Upper lobe of right lung (tissue), 1 donor: ENCODE measurements at places on chromosomes 16 and 17. TPM values are rescaled to one million over a fixed set of nuclear protein-coding genes. Genes with fewer than 3 reads are reported as not detected.

OR4D1 gene
- total RNA-seq: not detected

ARRB2 gene
- 131 TPM for total RNA-seq

MYLK3 gene
- total RNA-seq: 0.43 TPM

TPSB2 gene
- total RNA-seq: 181 TPM

HS3ST4 gene
- total RNA-seq: 0.32 TPM

KIAA0753 gene
- 18.3 TPM for total RNA-seq

DNA sequence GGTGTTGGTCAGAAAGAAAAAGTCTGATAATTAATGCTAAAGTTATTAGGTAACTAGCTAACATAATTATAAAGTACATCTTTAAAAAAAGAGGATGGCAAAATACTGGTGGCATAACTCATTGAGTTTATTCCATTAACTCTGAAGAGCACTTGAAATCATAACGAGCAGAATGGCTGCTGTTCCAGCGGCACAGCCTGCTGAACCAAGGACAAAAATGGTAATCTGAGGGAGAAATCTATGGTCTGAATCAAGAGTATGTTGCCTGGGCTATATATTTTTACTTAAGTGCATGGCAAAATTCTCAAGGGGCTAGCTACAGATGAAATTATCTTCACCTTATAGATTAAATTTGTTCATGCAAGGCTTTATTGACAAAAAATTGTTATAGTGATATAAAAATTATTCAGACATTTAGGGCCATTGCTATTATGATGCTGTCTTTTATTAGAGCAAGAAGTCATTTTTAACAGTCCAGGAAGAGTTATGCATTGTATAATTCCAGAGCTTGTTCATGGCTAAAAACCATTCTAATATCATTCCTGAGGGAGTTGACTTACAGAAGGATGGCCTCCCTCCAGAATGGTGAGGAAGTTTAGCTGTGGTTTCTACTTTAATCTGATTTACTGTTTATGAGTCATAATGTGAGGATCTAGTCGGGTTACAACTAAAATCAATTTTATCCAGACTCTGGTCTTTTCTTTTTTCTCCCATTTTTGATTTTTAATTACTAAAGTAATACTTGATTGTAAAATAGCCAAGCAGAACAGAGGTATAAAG is 41.4 kb upstream of the ANKFN1 start:
- H3K4me1 ChIP-seq: no peaks in the 10 kb centered on the region
- no peak overlapping the region for H3K27ac ChIP-seq
- no peaks in the 10 kb centered on the region for H3K36me3 ChIP-seq
- no peak overlapping the region for H3K4me3 ChIP-seq
- DNase-seq: no peak
- H3K27me3 ChIP-seq: no peaks in the 10 kb centered on the region

DNA sequence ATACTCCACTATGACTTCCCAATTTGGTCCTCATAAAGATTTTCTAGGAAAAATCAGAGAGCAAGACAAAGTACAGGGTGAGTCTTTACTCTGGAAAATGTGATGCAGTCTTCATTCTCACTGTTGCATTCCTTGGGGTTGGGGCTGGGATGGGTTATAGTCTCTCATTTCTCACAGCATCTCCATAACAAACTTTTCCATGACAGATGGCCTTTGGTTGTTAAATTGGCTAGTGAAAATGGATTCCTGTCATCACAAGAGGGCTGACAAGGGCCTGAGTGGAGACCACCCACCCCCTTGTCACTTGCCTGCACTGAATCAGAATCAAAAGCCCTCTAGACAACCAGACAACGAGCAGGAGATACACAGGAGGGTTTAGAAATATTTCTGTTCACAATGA is 174.6 kb downstream of the AATF start:
- no peak for DNase-seq
- no peaks in the 10 kb centered on the region for H3K27me3 ChIP-seq
- H3K27ac ChIP-seq: no peak overlapping the region
- H3K4me1 ChIP-seq: no peaks in the 10 kb centered on the region
- peaks cover 42% of the 10 kb centered on the region for H3K36me3 ChIP-seq
- H3K4me3 ChIP-seq: no peak overlapping the region

- peak overlapping the region; percentile 58 for H3K27ac ChIP-seq
- DNase-seq: peak; percentile 68
- peaks cover 53% of the 10 kb centered on the region for H3K4me1 ChIP-seq
- peaks cover 11% of the 10 kb centered on the region for H3K36me3 ChIP-seq
Observed at GRCh38 chr16:28534542-28535373, 4.0 kb downstream of the NUPR1 start.

- peak overlapping the region; percentile 86 for H3K27ac ChIP-seq
- peaks cover 4% of the 10 kb centered on the region for H3K36me3 ChIP-seq
- H3K4me3 ChIP-seq: peak overlapping the region; percentile 62
- no peak for DNase-seq
Observed at GRCh38 chr16:86509759-86510464, 415 bp upstream of the FOXF1 start.

GRCh38 chr16:16992975-16993765 is 477.6 kb downstream of the XYLT1 start:
- H3K4me1 ChIP-seq: no peaks in the 10 kb centered on the region
- H3K36me3 ChIP-seq: no peaks in the 10 kb centered on the region
- H3K4me3 ChIP-seq: no peak overlapping the region

GRCh38 chr16:75028544-75029135 is 29.8 kb downstream of the ZNRF1 start:
- peaks cover 32% of the 10 kb centered on the region for H3K4me1 ChIP-seq
- H3K36me3 ChIP-seq: no peaks in the 10 kb centered on the region
- H3K4me3 ChIP-seq: no peak overlapping the region
- no peak overlapping the region for H3K27ac ChIP-seq
- no peaks in the 10 kb centered on the region for H3K27me3 ChIP-seq

- H3K27me3 ChIP-seq: peaks cover 20% of the 10 kb centered on the region
- no peak overlapping the region for H3K27ac ChIP-seq
- H3K36me3 ChIP-seq: no peaks in the 10 kb centered on the region
- peak; percentile 67 for DNase-seq
- no peaks in the 10 kb centered on the region for H3K4me1 ChIP-seq
- no peak overlapping the region for H3K4me3 ChIP-seq
Observed at GRCh38 chr16:1870365-1871082, 1.4 kb downstream of the MEIOB start.
